Activated T-cell treated with anti-CD3 and anti-CD28 coated beads, Interleukin-2, amount 50 U/mL, for 24 hours (primary cell): ENCODE measurements at places on chromosomes 16 and 17.
A peak's percentile ranks its signal among the peaks of the same experiment; 100 is the strongest.

- DNase-seq, result no peak
Observed at GRCh38 chr16:84040823-84041820, 1.5 kb downstream of the SLC38A8 start.

DNA sequence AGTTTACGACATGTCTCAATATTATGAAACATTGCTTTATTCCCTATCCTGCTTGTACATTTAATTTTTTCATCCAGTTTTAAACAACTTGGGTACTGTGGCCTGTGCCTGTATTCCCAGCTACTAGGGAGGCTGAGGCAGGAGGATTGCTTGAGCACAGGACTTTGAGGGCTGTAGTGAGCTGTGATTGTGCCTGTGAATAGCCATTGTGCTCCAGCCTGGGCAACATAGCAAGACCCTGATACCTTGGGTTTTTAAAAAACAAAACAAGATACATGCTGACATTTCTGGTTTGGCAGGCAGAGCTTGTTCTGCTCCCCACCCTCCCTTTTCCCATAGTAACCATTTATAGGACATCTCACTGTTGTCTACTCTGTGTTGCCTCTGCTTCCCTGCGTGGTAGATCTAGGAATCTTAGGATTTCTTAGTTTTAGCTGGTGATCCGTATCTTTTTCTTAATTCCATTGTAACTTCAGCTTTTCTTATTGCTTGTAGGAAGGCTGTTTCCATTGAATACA lies 35.6 kb downstream of the TENT4B start:
- DNase-seq, result no peak

- DNase-seq, result no peak
Observed at GRCh38 chr16:49547448-49547847, 173.8 kb downstream of the C16orf78 start.

DNA sequence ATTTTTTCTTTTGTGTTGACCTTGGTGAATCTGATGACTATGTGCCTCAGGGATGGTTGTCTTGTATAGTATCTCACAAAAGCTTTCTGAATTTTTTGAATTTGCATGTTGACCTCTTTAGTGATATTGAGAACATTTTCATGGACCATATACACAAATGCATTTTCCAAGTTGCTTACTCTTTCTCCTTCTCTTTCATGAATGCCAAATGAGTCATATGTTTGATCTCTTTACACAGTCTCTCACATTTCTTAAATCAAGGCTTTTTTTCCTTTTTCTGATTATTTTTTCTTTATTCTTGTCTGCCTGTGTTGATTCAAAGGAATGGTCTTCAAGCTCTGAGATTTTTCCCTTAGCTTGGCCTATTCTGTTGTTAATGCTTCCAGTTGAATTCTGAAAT lies 46.6 kb upstream of the KCNJ16 start:
- no peak for DNase-seq

- peak; percentile 81 for DNase-seq
Observed at GRCh38 chr17:45149037-45149668, 878 bp downstream of the HEXIM1 start.

DNA sequence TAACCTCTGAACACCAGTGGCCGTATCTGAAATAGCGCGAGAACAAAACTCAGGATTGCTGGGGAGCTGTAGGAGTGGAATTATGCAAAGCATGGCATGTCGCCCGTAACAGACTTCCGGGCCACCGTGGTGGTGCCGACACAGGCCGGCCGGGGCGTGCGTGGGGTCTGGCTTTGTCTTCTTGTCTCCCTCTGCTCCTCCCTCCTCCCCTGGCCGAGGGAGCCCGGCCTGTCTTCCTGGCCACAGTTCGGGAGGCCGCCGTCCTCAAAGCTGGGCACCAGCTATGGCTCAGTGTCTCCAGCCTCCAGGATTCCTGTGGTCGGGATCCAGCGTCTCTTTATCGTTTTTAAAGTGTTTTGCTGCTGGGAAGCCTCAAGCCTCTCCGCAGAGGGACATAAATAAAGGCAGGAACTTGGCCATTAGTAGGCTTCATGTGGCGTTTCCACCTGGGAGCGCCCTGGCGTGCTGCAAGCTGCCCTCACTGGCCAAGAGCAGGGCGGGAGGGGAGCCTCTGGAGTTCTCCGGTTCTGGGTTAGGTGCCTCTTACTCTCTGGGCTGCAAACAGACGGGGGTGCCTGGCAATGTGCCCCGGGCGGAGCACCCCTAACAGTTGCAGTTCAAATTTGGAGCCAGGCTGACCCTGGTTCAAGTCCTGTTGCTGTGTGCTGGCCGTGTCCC lies 22.0 kb upstream of the NPTX1 start:
- DNase-seq, result no peak
